G401 (cell line): ENCODE measurements at places on chromosomes 1 and 21. TPM values are rescaled to one million over a fixed set of nuclear protein-coding genes. Genes with fewer than 3 reads are reported as not detected.

GRCh38 chr1:210293171-210293607, 35.5 kb upstream of the HHAT start:
- DNase-seq, result no peak

GRCh38 chr1:25924454-25924853, 18.2 kb upstream of the STMN1 start:
- DNase-seq, result no peak

DNA sequence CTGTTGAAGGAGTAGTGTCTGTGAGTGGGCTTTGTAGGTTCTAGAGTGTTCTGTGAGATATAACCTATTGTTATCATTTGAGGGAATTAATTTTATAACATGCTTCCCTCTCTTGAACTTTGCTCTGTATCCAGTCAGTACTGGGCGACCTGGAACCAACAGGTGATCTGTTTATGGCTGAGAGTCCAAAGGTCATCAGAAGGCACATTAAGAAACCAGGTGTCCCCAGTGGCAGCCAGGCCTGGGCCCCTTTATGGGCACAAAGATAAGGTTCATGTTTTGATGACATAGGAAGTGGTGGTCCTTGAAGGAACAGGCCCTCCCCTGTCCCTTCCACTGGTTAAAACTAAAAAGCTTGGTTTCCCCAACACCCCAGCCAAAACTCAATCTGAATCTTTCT, 61.1 kb downstream of the FHAD1 start:
- no peak for DNase-seq

- no peak for DNase-seq
Observed at GRCh38 chr1:47440599-47441081, 2.8 kb downstream of the FOXD2 start.

GRCh38 chr1:202086579-202087350, 36.0 kb upstream of the GPR37L1 start:
- no peak for DNase-seq

- no peak for DNase-seq
Observed at GRCh38 chr1:116325922-116326321, 47.1 kb upstream of the ATP1A1 start.

- no peak for DNase-seq
Observed at GRCh38 chr1:94727846-94728715, 92.1 kb upstream of the SLC44A3 start.

DNA sequence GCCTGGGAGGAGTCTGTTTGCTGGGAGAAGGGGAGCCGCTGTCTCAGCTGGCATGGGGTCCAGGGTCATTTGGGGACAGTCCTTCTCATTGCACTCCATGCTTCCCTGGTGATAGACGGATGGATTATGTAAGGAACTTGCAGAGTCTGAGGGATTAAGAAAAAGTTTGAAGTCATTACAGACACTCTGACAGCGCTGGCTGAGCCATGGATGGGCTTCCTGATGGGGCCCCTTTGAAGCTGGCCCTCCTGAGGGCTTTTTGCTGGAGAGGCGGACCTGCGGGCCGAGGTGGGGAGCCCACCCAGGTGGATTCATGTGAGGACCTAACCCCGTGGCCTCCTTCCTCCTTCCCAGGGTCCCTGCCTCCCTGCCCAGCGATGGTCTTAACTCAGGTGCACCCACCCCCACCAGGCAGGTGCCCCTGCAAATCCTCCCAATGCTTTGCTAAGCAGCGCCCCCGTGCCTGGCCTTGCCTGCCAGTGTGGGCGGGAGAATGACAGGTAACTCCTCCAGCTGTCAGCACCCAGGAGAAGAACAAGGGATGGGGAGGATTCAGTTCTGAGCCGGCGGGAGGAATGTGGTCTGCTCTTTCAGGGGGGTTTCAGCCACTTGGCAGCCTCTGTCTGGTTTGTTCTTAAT, 24.2 kb upstream of the C1orf174 start:
- DNase-seq, result no peak

DNA sequence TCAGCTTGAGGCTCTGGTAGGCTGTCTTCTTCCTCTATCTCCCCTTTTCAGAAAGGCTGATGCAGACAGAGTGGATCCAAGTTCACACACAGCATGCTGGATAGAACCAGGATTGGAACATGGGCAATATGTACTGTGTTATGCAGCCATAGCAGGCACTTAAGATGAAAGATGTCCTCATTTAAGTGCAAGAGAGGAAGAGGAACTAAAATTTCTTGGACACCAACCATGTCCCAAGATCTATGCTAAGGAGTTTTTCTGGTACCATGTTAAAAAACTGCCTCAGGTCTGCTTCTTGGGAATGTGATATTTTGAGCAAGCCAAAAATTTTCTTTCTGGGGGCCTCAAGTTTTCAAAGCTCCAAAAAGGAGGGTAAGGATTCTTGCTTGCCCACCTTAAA, 1.2 kb downstream of the SDHB start:
- DNase-seq, result no peak

GRCh38 chr1:53975861-53976260, 29.7 kb downstream of the LRRC42 start:
- DNase-seq, result no peak

GRCh38 chr1:173467426-173467825, 9.7 kb upstream of the PRDX6 start:
- DNase-seq, result no peak

DNA sequence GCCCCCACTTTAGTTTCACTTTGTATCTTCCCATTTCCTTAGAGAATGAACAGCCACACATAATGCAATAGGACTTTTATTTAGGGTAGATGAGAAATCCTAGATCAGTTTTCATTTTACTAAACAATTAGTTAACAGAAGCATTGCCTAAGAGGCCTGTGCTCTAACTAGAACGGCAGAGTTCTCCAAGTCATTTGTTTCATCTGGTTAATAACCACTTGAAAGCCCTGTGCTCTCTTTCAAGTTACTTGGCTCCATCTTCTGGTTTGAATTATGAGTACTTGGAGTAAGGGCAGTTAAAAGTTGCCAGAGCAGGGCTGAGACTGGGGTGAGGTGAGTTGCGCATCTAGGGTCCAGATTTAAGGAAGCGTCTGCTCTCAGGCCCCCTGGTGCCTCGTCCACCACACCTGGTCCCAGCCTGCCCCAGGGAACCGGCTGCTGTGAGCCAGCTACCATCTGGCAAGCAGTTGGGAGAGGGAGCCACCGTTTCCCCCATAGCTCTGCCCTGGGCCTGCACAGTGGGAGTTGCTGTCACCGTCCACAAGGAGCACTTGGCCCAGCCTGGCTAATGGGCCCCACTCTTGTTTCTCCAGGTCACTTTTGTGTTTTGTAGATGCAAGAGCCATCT, 18.1 kb upstream of the SLC44A3 start:
- DNase-seq, result peak; percentile 31

DNA sequence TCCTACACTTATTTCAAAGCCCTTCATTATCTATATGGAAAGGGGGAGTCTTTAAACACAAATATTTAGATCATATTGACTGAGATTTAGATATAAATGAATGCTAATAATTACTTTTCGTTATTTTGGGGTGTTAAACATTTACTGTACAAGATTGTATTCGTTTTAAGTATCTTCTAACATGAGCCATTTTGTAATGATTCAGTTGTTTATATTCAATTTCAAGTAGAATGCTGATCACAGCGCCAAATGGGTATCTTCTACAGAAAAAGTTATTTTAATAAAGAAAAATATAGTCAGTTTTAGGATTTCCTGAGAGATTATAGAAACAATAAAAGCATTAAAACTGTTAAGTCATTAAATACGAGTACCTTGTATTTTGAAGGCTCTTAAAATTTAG, 104.5 kb upstream of the HNRNPU start:
- no peak for DNase-seq

DNA sequence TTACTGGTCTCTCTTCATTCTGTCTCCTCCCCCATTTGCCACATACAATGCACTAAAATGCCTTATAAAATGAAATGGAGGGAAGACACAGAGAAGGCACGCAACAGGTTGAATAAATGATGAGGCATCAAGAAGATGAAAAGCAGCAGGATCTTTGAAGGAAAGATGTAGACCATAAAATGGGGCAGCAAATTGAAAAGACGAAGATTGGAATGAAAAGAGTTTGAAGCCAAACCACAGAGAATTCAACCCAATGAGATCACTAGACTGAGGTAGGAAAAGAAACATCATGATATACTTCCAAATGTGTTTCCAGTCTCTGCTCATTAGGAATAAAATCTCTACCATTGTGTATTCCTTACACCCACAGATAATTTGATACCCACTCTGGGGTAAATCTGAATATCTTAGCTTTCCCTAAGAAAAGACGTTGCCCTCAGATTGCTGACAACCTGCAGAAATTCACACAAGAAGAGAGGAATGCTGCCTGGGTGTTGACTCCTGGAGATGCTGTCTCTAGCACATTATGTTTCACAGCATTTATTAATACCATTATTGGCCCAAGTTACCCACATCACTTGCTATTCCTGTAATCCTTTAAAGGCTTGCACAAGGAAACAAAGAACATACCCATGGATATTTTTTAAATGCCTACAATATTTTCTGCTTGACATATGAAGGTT, 230.9 kb downstream of the LTN1 start:
- no peak for DNase-seq

DNA sequence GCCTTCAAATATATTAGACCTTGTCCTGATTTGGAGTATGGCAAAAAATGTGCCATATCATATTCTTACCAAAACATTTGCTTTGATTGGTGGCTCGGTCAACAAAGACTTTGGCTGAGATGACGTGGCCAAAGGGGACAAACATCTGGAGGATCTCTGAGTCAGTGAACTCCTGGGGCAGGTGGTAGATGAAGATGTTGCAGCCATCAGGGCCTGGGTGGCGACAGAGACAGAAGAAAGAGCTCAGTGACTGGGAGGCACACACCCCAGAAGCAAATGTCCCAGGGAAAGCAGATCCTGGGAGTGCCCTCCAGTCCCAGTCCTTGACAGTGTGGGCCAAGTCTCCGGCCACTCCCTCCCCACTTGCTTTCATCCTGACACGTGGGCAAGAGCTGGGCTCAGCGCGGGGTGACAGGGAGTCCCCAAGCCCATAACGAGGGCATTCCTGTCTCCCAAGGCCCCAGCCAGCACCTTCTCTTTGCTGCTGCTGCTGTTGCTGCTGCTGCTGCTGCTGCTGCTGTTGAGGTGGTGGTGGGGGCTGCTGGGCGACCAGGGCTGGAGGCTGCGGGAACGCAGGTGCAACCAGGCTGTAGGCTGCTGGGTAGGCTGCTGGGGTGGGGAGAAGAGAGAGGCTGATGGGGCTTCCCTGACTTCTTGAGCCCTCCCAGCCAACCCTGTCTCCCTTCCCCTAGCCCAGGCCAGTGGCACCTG, 10.7 kb downstream of the CELF3 start:
- DNase-seq, result no peak

- DNase-seq, result no peak
Observed at GRCh38 chr1:176779992-176780328, 317.0 kb downstream of the PAPPA2 start.

- DNase-seq, result peak; percentile 93
Observed at GRCh38 chr1:94851571-94851970, 31.4 kb downstream of the SLC44A3 start.

- no peak for DNase-seq
Observed at GRCh38 chr1:25538191-25538767, 5.1 kb upstream of the LDLRAP1 start.

GRCh38 chr1:45057542-45057941, 45.5 kb downstream of the UROD start:
- DNase-seq, result no peak

DNA sequence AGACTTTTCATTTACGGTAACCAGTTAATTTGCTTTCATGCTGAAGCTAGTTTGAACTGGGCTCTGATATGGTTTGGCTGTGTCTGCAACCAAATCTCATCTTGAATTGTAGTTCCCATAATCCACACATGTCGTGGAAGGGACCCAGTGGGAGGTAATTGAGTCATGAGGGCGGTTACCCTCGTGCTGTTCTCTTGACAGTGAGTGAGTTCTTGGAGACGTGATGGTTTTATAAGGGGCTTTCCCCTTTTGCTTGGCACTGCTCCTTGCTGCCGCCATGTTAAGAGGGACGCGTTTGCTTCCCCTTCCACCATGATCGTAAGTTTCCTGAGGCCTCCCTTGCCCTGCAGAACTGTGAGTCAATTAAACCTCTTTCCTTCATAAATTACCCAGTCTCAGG, 10.3 kb upstream of the FHAD1 start:
- no peak for DNase-seq

DNA sequence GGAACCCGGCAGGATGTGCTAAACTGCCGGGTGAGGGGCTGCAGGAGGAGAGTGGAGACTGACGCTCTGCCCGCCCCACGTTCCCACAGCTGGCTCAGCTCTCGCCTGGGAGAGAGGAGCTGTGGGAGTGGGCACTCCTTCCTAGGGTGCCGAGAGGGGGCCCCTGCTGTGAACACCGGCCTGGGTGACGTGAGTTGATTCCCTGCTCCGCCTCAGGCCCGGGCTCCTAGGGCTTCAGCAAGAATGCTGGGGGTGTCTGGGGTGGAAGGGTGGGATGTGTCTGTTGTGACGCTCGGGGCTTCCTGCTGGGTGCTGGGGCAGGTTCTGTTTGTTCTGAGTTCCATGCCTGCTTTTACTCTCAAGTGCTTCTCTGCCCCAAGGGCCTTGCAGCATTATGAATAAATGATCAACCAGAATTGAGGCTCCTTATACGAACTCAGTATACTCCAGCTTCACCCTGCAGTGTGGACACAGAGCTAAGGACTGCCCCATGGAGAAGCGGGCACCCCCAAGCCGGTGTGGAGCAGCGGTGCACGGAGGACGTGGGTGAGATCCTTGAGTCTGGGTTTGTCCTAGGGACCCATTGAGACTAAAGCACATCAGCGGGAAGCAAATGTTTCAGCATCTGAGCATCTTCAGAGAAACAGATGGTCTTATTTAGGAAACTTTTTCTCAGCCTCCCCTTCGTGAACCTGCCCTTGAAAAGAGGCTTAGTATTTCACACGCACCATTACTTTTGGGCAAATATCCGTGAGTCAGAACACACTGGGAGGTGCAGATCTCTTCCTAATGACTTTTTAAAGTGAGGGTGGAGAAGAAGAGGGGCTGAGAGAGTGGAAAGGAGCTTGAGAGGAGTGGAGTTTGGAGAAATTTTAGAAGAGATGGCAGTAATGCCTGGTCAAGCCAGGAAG, 41.7 kb downstream of the SYT6 start:
- DNase-seq, result no peak

DNA sequence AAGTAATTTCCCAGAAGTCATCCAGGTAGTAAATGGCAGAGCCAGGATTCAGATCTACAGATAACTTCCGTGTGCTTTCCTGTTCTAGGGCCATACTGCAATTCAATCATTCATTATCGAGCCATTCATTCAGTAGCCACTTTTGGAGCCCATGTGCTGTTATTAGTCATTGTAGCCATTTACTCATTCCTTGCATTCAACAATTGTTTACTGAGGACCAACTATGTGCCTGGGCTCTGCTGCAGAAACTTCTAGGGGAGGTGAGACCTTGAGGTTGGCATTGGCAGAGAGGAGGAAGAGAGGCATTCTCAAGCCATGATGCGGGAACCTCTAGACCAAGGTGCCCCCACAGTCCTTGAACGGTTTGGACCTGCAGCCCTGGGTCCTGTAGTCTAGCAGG, 27.9 kb downstream of the EPHB2 start:
- no peak for DNase-seq

Gene BNIPL
- total RNA-seq, result not detected in 2 replicates

Gene NHLH1
- not detected in 2 replicates for total RNA-seq

Gene DNAH14
- 51.6 and 55.6 TPM in 2 replicates for total RNA-seq

Gene CACHD1
- 0.18 and 0.31 TPM in 2 replicates for total RNA-seq

Gene S100A3
- 0.37 and 4.3 TPM in 2 replicates for total RNA-seq

Gene GPR52
- total RNA-seq, result not detected in 2 replicates

Gene GJA8
- total RNA-seq, result not detected in 2 replicates

Gene ELOVL1
- total RNA-seq, result 65.2 and 69.7 TPM in 2 replicates

Gene TCEA3
- total RNA-seq, result 0.95 and 1.0 TPM in 2 replicates

Gene USH2A
- not detected in 2 replicates for total RNA-seq

Gene ID3
- total RNA-seq, result 1,524 and 1,844 TPM in 2 replicates

Gene RGS18
- not detected in 2 replicates for total RNA-seq

Gene CD1C
- not detected in 2 replicates for total RNA-seq

Gene OPTC
- total RNA-seq, result not detected in 2 replicates
